ENCODE measurements at places on chromosomes 1 and 21. TPM values are rescaled to one million over a fixed set of nuclear protein-coding genes. Genes with fewer than 3 reads are reported as not detected.

GRCh38 chr1:218739426-218739825 lies 394.3 kb downstream of the TGFB2 start:
- no peak overlapping the region for H3K4me3 ChIP-seq
- no peaks in the 10 kb centered on the region for H3K27me3 ChIP-seq
- H3K27ac ChIP-seq: no peak overlapping the region
- H3K4me1 ChIP-seq: no peaks in the 10 kb centered on the region

GRCh38 chr1:47160716-47161115 lies 23.5 kb downstream of the CYP4A22 start:
- no peaks in the 10 kb centered on the region for H3K4me1 ChIP-seq
- no peak for DNase-seq
- H3K36me3 ChIP-seq: no peaks in the 10 kb centered on the region

FCRLB gene
- total RNA-seq: not detected

DNA sequence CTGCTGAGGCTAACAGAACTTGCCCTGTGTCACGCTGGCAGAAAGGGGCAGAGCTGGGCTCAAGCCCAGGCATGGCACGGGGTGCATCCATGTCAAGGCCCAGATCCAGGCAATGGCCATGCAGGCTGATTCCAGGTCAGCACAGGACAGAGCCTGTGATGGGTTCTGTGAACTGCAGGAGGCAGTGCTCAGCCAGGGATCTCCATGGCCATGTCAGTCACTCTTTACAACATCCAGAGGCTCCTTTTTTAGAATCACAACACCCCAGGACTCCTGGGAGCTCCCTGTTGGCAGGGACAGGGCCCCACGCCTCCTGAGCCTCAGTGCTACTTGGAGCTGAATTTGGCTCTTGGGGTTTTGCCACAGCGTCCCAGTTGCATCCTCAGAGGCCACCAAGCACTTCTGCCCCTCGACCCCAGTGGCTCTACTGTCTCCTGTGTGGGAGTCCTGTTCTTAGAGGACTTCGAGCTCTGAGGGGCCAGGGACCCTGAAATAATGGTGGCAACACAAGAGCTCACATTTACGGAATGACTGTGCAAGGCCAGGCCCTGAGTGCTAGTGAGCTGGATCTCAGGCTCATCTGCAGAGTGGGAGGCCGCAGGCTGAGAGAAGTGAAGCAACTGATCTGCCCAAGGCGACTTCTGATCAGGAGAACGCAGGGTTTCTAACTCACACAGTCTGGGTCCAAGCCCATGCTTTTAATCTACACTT lies 211.5 kb downstream of the TRABD2B start:
- H3K4me3 ChIP-seq: no peak overlapping the region
- no peaks in the 10 kb centered on the region for H3K4me1 ChIP-seq
- H3K27ac ChIP-seq: no peak overlapping the region
- peaks cover 5% of the 10 kb centered on the region for H3K27me3 ChIP-seq
- DNase-seq: no peak

- H3K36me3 ChIP-seq: no peaks in the 10 kb centered on the region
- H3K4me3 ChIP-seq: no peak overlapping the region
- H3K4me1 ChIP-seq: peaks cover 16% of the 10 kb centered on the region
- peak; percentile 50 for DNase-seq
These were observed 7.8 kb downstream of the HEYL start for GRCh38 chr1:39631361-39632322.

- no peak for DNase-seq
- no peak overlapping the region for H3K4me3 ChIP-seq
- peaks cover 22% of the 10 kb centered on the region for H3K36me3 ChIP-seq
- no peaks in the 10 kb centered on the region for H3K27me3 ChIP-seq
- H3K27ac ChIP-seq: no peak overlapping the region
- H3K4me1 ChIP-seq: no peaks in the 10 kb centered on the region
These were observed 14.3 kb downstream of the NADK start for GRCh38 chr1:1763657-1764621.

GRCh38 chr1:1806890-1807289 lies 28.6 kb upstream of the NADK start:
- H3K4me1 ChIP-seq: peaks cover 8% of the 10 kb centered on the region
- no peaks in the 10 kb centered on the region for H3K27me3 ChIP-seq
- H3K27ac ChIP-seq: no peak overlapping the region
- no peak overlapping the region for H3K4me3 ChIP-seq
- H3K36me3 ChIP-seq: peaks cover 23% of the 10 kb centered on the region
- peak; percentile 41 for DNase-seq

DNA sequence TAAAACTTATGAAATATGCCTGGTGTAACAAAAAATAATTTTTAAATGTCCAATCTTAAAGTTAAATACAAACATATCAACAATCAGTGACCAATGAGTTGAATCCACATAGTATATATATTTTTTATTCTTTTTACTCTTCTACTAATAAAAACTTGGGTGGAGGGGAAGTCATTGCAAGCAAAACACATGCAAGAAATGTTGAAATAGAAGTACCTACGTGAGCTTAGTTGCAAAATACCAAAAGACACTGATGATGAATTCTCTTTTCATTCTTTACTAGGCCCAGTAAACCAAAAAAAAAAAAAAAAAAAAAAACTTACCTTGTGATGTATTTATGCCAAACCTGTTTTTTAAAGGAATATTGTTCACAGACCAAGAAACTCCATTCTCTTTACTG lies 26.4 kb upstream of the PLA2G4A start:
- no peak for DNase-seq
- H3K36me3 ChIP-seq: no peaks in the 10 kb centered on the region
- H3K27ac ChIP-seq: no peak overlapping the region
- H3K4me3 ChIP-seq: no peak overlapping the region

TMIGD3 gene
- total RNA-seq: 0.24 TPM

DNA sequence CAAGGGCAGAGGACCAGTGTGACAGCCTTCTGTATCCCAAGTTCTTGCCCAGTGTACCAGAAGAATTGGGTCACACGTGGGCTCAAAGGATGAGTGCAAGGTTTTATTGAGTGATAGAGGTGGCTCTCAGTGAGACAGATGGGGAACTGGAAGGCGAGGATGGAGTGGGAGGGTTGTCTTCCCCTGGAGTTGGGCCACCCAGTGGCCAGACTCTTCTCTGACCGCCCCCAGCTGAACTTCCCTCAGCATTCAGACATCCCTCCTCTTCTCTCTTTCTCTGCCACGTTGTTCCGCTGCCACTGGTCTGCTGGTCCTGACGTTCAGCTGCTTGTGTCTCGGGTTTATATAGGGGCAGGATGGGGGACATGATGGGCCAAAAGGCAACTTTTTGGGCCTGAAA lies 150.1 kb upstream of the IVNS1ABP start:
- H3K27me3 ChIP-seq: no peaks in the 10 kb centered on the region
- no peak for DNase-seq
- H3K36me3 ChIP-seq: no peaks in the 10 kb centered on the region
- no peak overlapping the region for H3K4me3 ChIP-seq
- no peaks in the 10 kb centered on the region for H3K4me1 ChIP-seq

GRCh38 chr1:245673881-245674414 lies 519.2 kb downstream of the KIF26B start:
- no peaks in the 10 kb centered on the region for H3K36me3 ChIP-seq
- H3K27me3 ChIP-seq: no peaks in the 10 kb centered on the region
- DNase-seq: no peak
- no peak overlapping the region for H3K4me3 ChIP-seq
- H3K27ac ChIP-seq: no peak overlapping the region

DNA sequence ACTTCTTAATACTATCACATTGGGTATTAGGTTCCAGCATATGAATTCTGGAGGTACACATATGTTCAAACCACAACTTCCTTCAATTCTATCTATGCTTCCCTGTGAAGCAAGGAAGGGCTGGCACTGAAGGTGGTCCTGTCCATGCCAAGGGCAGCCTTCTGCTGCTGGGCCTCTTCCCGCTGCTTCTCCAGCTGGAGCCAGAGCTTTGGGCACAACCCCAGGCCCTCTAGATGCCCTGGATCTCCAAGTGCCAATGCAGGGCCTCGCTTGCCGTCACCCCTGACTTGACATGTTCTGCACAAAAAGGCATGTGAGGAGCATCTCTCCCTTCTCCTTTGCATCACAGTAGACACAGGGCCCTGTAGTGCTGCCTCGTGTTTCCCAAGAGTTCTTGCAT lies 62.6 kb downstream of the STYXL2 start:
- no peaks in the 10 kb centered on the region for H3K27me3 ChIP-seq
- no peaks in the 10 kb centered on the region for H3K36me3 ChIP-seq
- H3K4me3 ChIP-seq: no peak overlapping the region
- DNase-seq: no peak
- H3K4me1 ChIP-seq: no peaks in the 10 kb centered on the region
- H3K27ac ChIP-seq: no peak overlapping the region

DNA sequence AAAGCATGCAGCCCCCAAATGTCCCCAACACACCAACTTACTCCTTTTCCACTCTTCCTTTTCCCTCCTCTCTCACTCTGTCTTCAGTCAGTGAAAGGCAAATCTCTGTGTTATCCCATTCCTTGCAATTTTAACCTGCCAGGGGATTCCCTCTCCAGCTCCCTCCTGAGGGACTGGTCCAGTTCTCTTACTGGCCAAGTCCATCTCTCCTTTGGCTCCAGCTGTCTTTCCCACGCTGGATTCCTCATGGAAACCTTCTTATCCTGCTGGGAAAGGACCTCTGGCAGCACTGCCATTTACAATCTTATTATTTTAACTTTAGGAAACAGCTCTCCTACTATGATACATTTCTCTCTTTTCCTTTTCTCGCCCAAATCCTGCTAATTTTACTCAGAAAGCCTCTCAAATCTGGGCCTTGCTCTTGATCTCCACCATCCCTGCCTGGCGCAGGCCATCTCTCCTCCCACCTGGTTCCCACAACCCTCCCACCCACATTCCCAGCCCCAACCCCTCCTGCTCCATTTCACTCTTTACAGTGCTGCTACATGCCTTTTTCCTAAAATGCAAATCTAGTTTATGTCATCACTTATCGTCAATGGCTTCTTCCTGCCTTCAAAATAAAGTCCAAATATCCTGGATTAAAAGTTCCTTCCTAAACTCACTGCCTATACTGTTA lies 72.7 kb upstream of the CNN3 start:
- no peak overlapping the region for H3K4me3 ChIP-seq
- no peaks in the 10 kb centered on the region for H3K4me1 ChIP-seq
- no peaks in the 10 kb centered on the region for H3K27me3 ChIP-seq
- no peak overlapping the region for H3K27ac ChIP-seq

GRCh38 chr1:64575881-64576676 lies 106.2 kb downstream of the CACHD1 start:
- no peaks in the 10 kb centered on the region for H3K4me1 ChIP-seq
- no peaks in the 10 kb centered on the region for H3K36me3 ChIP-seq
- no peak overlapping the region for H3K27ac ChIP-seq
- no peak for DNase-seq
- no peak overlapping the region for H3K4me3 ChIP-seq

TMEM183A gene
- total RNA-seq: 76.5 TPM

DNA sequence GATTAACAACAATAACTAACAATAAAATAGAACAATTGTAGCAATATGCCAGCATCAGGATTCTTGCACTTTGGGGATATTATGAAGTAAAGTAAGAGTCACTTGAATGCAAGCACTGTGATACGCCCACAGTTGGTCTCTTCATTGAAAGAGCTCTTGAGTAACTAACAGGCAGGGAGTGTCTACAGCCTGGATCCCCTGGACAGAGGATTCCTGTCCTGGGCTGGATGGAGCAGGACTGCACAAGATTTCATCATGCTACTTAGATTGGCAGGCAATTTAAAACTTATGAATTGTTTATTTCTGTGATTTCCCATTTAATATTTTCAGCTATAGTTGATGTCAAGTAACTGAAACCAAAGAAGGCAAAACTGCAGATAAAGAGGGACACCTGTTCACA lies 13.7 kb upstream of the KRTAP19-5 start:
- DNase-seq: no peak
- H3K27me3 ChIP-seq: no peaks in the 10 kb centered on the region
- H3K36me3 ChIP-seq: no peaks in the 10 kb centered on the region
- no peak overlapping the region for H3K4me3 ChIP-seq
- no peak overlapping the region for H3K27ac ChIP-seq

S100A2 gene
- 3.5 TPM for total RNA-seq

GRCh38 chr1:17239420-17239819 lies 9.5 kb upstream of the PADI3 start:
- no peaks in the 10 kb centered on the region for H3K36me3 ChIP-seq
- no peaks in the 10 kb centered on the region for H3K27me3 ChIP-seq
- no peak overlapping the region for H3K4me3 ChIP-seq
- H3K27ac ChIP-seq: no peak overlapping the region
- H3K4me1 ChIP-seq: no peaks in the 10 kb centered on the region
- peak; percentile 26 for DNase-seq

DNA sequence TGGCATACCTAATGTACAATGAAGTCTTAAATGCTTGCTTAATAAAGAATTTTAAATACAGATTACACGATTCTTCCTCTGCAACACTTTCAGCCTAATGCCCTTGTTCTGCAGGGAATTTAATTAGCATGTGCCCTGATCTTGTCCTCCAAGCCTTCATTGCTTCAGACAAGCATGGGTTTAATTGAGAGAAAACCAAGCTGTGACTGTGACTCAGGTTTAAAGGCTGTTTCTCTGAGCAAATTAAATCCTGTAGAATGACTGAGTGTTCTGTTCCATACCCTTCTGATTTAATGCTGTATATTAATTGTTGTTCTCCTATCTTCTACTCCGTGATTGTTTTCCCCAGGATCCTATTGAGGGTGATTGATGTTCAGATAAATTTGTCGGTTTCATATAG lies 269.0 kb upstream of the PRMT6 start:
- no peak for DNase-seq
- H3K36me3 ChIP-seq: no peaks in the 10 kb centered on the region
- no peak overlapping the region for H3K4me3 ChIP-seq
- H3K4me1 ChIP-seq: no peaks in the 10 kb centered on the region

- DNase-seq: no peak
These were observed 76.1 kb downstream of the VCAM1 start for GRCh38 chr1:100795646-100795985.

CTTNBP2NL gene
- 5.9 TPM for total RNA-seq

TRIM67 gene
- total RNA-seq: not detected

F11R gene
- 25.3 TPM for total RNA-seq

DNA sequence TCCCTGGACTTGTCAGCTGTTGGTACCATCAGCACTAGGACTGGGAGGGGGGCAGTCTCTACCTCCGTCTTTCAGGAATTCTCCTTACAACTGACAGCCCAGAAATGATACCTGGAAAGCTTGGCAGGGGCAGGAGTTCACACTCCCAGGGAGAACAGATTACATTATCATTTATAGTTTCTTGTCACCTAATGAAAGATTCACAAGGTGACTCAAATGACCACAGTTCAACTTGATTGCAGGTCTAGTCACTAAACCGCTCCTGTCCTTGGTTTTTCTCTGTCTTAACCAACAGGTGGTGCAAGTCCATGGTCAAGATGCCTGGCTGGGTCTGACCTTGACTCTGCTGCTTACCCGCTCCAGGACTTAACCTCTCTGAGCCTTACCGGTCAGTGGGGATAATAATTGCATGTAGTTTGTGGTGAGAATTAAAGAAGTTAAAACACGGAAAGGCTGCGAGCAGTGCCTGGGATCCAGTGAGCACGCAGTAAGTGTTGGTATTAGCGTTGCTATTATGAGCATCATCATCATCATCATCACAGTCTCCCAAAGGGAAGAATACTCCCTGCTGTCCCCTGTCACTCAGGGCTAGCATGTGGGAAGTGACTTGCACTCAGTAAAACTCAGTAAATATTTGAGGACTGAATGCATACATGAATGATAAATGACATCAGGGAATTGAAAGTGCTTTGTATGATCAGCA lies 125.3 kb upstream of the CD34 start:
- H3K4me1 ChIP-seq: no peaks in the 10 kb centered on the region
- H3K27ac ChIP-seq: no peak overlapping the region
- no peaks in the 10 kb centered on the region for H3K36me3 ChIP-seq
- H3K27me3 ChIP-seq: no peaks in the 10 kb centered on the region
- DNase-seq: no peak
- no peak overlapping the region for H3K4me3 ChIP-seq

ADCY10 gene
- 0.05 TPM for total RNA-seq

- no peak for DNase-seq
- H3K4me1 ChIP-seq: peaks cover 29% of the 10 kb centered on the region
These were observed 542 bp downstream of the EIF2B3 start for GRCh38 chr1:44985747-44986359.

Measured in activated CD4-positive, alpha-beta memory T cell treated with anti-CD3 and anti-CD28 coated beads for 36 hours (primary cell).